Anterior cingulate cortex (tissue), 58 donors: ENCODE measurements at places on chromosomes 6 and 20.

DNA sequence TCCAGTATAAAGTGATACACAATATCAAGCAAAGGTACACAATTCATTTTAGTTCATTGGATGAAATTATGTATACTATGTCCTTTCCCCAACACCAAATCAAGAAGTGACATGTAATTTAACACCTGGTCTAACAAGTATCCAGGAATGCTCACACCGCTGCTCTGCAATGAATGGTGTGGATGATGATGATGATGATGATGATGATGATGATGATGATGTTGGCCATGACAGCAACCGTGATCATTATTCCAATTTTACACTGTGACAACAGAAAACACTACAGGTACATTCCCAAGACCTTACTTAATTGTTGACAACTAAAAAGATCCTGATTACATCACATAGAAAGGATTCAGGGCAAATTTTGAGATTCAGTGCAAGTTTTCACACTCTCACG, 622.0 kb downstream of the PHF3 start:
- no peak for DNase-seq

- no peak for DNase-seq
Observed at GRCh38 chr6:25295651-25296050, 16.5 kb downstream of the CARMIL1 start.

DNA sequence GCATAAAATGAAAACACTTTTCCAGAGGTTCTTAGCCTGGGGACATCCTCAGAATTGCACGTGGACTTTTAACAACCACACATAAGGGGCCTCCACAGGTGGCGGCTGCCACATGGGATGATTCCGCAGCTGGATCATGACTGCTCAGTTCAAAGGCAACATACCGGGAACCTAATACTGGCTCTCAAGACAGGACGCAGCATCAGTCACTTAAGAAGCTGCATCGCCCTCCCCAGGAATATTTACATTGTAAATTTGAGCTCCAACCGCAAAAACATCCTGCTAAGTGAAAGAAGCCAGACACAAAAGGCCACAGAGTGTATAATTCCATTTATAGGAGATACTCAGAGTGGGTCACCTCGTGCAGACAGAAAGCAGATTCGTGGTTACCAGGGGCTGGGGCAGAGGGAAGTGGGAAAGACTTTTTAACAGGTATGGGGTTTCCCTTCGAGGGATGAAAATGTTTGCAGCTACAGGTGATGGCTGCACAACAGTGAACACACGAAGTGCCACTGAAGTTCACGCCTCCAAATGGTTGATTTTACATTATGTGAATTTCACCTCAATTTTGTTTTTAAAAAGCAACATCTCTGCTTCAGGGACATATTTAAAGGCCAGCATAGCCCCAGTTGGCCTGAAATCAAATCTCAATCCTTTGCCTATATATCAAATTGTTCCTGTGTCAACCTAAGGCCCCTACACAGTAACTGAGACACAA, 141.5 kb downstream of the BMP7 start:
- DNase-seq = no peak

GRCh38 chr6:43972179-43972912, 154.9 kb downstream of the MRPL14 start:
- DNase-seq = no peak

GRCh38 chr20:16713066-16713465, 16.8 kb upstream of the SNRPB2 start:
- DNase-seq = no peak

DNA sequence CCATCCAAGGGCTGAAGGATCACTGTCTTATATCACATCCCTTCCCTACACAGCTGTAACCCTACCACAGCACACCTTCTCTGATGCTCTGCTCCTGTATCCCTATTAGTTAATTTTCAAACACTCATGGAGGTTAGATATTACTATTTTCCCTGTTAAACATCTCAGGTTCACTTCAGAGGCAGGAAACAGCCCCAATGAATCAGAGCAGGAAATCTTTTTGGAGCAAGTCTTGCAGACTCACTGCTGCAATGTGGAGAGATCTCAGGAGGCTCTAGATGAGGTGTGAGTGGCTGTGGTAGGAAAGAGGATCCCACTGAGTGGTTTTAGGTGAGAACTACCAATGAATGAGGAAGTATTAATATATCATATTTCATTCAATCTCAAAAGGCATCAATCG, 19.7 kb upstream of the HTR1B start:
- no peak for DNase-seq

DNA sequence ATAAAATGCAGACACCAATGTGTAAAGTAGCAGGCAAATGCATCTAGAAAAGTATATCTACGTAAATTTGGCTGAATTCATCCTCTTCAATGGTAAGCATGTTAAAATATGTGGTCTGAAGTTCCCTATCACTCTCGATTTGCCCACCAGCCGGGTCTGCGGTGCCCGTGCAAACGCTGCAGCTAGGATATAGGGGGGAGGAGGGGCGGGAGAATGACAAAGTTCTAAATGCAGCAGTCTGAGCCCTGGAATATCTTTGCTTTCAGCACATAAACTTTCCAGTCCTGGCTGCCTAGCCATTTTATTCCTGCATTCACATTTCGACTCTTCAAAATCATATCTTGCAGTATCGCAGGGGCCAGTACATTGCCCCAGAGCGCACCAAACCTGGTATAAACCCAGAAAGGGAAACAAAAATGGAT, 708 bp downstream of the NRN1 start:
- DNase-seq = no peak

- DNase-seq = no peak
Observed at GRCh38 chr20:29452186-29452585, 1805.3 kb upstream of the DEFB115 start.

DNA sequence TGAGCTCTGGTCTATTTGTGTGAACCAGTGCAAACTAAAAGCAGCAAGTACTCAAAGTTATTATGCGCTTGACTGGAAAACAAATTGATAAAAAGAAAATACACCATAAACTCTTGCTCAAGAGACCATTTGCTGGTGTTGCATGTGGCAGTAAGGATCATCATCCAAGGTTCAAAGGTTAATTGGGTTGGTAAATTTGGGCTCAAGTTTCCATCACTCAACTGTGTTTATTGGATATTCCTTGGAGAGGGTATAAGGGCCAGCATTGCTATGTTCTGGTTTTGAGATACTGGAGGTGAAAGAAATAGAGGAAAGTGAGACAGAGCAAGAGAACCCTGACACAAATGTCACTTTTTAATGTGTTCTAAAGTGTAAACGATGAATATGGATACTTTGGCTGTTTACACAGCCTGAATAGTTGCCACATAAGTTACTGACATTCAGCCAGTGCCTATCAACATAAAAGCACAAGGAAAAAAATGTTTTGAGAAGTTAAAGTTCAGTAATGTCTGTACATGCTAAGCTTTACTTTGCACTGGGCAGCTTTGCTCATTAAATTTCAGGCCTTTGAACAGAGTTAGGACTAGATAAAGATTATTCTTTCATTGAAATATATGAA, 736.1 kb downstream of the HDGFL1 start:
- no peak for DNase-seq

DNA sequence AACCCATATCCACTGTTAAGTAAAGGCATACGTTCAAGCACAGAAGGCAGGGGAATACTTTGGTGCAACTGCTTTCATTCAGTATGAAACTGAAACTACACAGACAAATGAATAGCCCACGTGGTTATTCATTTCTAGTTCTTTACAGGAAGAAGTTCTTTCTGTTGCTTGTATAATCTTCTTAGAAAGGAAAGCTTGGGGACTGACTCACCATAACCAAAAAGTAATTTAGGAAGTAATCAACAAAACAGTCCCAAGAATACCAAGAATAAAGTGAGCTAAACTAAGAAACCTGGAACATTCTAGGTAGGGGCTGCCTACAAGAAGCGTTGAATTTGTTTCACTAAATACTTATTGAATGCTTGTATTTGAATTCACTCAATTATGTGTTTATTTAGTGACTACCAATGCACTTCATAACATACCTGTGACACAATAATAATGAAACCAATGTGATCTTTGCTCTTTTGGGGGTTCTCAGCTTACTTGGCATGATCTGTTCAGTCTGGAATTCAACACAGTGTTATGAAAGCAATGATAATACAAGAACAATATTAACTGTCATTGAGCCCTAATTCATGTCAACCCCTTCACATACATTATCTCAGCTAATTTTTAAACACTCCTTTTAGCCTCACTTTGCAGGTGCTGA, 25.1 kb upstream of the KIAA0408 start:
- no peak for DNase-seq

GRCh38 chr6:30690403-30691207, at the start of gene NRM:
Gene NRM (minus strand): TSS chr6:30690984. CDS start chr6:30690974, 10 bp downstream.
- peak; percentile 41 for DNase-seq

GRCh38 chr6:148890652-148891404, 144.0 kb downstream of the UST start:
- no peak for DNase-seq

DNA sequence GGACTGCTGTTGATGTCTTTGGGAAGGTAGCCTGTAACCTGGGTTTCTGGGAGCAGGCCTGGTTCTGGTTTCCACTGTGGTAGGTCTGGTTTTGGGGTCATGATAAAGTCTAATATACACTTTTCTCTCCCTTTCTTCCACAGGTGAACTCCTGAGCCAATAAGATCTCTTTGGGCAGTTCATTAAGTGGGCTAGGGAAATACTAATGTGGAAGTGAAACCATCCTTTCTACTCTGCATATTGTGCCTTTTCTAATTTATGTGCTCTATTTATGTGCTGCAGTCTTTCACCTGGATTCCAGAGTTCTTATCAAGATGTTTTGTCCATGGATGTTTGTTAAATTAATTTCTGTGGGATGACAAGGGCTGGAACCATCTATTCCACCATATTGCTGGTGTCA, 165.7 kb upstream of the PTPRK start:
- DNase-seq = no peak

- DNase-seq = no peak
Observed at GRCh38 chr6:152636609-152637295, 410 bp downstream of the SYNE1 start.

DNA sequence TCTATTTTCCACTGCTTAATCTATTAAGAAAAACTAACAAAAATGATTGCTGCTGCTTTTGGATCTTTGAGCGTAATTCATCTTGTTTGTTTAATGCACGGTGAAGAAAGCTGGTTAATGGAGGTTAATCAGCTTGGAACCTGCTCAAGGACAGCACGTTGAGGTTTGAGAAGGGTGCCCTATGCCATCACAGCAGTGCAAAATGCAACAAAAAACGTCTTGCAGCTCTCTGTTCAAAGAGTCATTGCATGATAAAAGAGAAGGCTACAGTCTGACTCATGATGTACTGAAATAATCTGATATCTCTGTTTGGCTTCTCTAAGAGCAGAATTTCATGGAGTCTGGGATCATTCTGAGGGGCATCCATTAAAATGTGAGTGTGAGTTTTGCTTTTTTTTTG, 80.6 kb upstream of the PREP start:
- no peak for DNase-seq

GRCh38 chr6:3352678-3353077, 93.9 kb downstream of the PSMG4 start:
- no peak for DNase-seq

DNA sequence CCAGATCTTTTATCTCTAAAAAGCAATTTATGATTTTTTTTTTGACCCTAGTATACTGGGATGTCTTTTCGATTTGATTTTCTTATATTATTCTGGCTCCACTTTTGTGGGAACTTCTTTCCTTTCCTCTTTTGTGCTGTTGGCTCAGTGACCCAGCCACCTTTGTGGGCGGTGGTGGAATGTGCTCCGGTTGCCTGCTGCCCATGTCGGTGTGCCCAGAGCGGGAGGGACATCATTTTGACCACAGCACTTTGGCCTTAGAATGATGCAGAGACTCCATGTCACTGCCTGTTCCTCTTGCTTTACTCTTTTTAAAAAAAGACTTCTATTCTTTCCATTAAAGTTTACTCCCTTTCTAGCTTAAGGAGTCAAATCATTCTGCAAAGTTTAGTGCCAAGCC, 198.0 kb downstream of the FARS2 start:
- no peak for DNase-seq

DNA sequence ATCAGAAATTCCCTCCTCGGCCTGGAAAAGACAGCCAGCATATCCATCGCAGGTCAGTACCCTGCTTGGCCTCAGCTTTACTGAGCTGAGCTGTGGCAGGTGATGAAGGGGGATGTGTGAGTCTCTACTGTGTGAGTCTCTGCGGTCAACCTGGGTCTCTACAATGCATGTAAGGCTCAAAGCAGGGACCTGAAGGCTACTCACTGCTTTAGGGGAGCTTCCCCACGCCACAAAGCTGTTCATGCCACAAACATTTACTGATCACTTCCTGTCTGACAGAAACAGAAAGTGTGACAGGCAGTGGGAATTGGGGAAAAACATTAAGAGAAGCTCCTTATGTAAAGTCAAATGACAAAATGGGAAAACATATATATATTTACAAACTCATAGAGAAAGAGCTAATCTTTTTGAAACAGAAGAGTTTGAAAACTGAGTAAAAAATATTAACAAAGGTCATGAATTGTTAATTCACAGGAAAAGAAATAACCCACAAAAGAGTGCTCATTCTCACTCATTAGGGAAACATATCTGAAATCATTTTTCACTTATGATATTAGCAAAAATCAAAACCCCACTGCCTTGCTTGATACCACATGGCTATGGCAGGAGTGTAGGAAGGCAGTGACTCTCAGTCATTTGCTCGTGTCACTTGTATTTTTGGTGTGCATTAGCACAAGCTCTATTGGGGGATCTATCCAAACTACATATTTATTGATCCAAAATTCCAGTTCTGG, 5.8 kb downstream of the BTN3A3 start:
- DNase-seq = no peak

DNA sequence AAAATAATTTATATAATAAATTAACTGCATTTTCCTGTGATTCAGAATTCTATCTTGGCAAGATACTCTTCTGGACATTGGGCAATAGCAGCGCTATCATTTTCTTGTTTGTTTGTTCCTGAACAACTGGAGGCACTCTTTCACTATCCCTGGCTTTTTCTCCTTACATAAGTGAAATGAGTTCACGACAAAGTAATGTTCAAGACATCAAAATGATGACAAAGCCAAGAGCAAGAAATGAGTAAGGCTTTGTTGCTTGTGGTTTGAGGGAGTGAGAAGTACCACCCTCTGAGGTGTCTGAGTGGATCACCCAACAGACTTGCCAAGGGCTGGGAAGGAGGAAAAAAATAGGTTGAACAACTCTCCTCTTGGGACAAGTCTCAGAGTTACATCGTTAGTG, 466.6 kb upstream of the JAG1 start:
- no peak for DNase-seq

- no peak for DNase-seq
Observed at GRCh38 chr6:119259027-119259426, 90.5 kb downstream of the MAN1A1 start.

- no peak for DNase-seq
Observed at GRCh38 chr20:44689809-44690208, 25.4 kb upstream of the CCN5 start.
